ENCODE measurements at places on chromosomes 13 and 19.

- no peak overlapping the region for H3K27ac ChIP-seq
- H3K36me3 ChIP-seq, result 0 out of 2 replicates have a peak, but pooled peaks cover 3% of the 10 kb centered on the region
- H3K27me3 ChIP-seq, result no peaks in the 10 kb centered on the region
Observed at GRCh38 chr13:99315186-99315585, 8.0 kb upstream of the GPR183 start.

GRCh38 chr19:50790922-50791467 lies 780 bp downstream of the ACP4 start:
- DNase-seq, result no peak
- H3K4me1 ChIP-seq, result peaks cover 9% of the 10 kb centered on the region
- H3K27me3 ChIP-seq, result no peaks in the 10 kb centered on the region
- H3K36me3 ChIP-seq, result no peaks in the 10 kb centered on the region
- no peak overlapping the region for H3K4me3 ChIP-seq

DNA sequence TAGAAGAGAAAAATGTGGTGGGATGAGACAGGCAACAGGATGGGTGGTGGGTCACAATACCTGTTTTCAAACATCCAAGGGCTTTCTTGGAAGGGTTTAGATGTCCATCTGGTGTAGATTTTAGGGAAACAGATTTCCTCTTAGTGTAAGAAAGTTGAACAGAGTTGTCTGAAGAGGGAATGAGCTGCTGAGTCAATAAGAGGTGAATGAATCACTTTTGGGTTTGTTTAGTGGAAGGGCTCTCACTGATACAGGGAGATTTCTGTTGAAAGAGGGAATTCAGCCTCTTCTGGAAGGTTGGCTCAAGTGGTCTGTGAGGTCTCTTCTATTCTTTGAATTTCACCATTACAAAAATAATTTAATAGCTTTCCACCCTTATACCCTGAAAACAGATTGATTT lies 54.6 kb downstream of the LACC1 start:
- H3K4me1 ChIP-seq, result no peaks in the 10 kb centered on the region
- H3K36me3 ChIP-seq, result no peaks in the 10 kb centered on the region
- no peak overlapping the region for H3K27ac ChIP-seq
- no peak for DNase-seq

GRCh38 chr13:87355451-87355850 lies 315.7 kb upstream of the SLITRK5 start:
- H3K27ac ChIP-seq, result no peak overlapping the region
- H3K27me3 ChIP-seq, result no peaks in the 10 kb centered on the region
- no peak for DNase-seq
- no peaks in the 10 kb centered on the region for H3K4me1 ChIP-seq
- H3K36me3 ChIP-seq, result no peaks in the 10 kb centered on the region

GRCh38 chr19:1257475-1258162 lies 9.2 kb downstream of the MIDN start:
- no peaks in the 10 kb centered on the region for H3K27me3 ChIP-seq
- DNase-seq, result no peak
- H3K27ac ChIP-seq, result peak overlapping the region; percentile 94
- peaks cover 19% of the 10 kb centered on the region for H3K36me3 ChIP-seq
- H3K4me3 ChIP-seq, result no peak overlapping the region
- H3K4me1 ChIP-seq, result peaks cover 45% of the 10 kb centered on the region

- no peaks in the 10 kb centered on the region for H3K27me3 ChIP-seq
- 0 out of 2 replicates have a peak overlapping the region, but pooled peaks have one; percentile 39 for H3K27ac ChIP-seq
- peaks cover 3% of the 10 kb centered on the region for H3K36me3 ChIP-seq
- H3K4me3 ChIP-seq, result peak overlapping the region; percentile 23
- H3K4me1 ChIP-seq, result peaks cover 6% of the 10 kb centered on the region
Observed at GRCh38 chr13:110644892-110645521, 29.7 kb downstream of the NAXD start.

DNA sequence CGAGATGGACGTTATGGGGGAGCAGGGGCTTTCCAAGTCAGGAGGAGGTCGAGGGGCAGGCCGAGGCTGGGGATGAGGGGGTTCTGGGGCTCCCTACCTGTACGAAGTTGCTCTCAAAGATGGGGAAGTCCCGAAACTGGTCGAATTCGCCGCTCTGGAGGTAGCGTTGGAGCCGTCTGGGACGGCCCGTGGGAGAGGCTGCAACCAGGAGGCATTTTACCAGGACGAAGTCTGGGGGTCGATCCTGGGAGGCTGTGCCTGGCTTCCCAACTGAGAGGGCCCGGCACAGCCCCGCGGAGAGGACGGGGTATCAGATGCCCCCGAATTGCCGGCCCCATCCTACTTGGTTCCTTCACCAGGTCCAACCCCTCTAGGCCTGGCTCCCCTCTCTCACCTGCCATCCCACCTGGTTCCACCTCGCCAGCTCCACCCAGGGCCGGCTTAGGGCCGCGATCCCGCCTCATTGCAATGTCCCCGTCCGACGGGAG lies 527 bp upstream of the EMC10 start:
- H3K4me1 ChIP-seq, result peaks cover 10% of the 10 kb centered on the region
- H3K4me3 ChIP-seq, result peak overlapping the region; percentile 97
- DNase-seq, result no peak
- H3K27ac ChIP-seq, result no peak overlapping the region

DNA sequence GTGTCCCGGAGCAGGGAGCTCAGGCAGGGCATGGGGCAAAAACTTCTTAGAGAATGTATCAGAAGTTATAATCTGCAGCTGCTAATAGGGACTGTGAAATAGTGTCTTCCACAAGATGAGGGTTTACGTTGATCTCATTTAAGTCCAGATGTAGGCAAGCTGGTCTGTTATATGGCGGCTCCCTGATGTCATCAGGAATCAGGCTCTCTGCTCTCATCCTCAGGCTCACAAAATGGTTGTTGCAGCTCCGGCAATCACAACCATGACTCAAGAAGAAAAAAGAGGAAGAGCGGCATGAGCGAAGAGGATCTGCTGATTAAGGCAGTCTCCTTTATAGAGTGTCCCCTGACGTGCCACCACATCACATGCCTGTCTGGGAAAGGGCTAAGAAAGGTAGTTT lies 191.3 kb downstream of the KLF5 start:
- H3K36me3 ChIP-seq, result no peaks in the 10 kb centered on the region
- no peak for DNase-seq
- no peak overlapping the region for H3K4me3 ChIP-seq
- no peak overlapping the region for H3K27ac ChIP-seq

DNA sequence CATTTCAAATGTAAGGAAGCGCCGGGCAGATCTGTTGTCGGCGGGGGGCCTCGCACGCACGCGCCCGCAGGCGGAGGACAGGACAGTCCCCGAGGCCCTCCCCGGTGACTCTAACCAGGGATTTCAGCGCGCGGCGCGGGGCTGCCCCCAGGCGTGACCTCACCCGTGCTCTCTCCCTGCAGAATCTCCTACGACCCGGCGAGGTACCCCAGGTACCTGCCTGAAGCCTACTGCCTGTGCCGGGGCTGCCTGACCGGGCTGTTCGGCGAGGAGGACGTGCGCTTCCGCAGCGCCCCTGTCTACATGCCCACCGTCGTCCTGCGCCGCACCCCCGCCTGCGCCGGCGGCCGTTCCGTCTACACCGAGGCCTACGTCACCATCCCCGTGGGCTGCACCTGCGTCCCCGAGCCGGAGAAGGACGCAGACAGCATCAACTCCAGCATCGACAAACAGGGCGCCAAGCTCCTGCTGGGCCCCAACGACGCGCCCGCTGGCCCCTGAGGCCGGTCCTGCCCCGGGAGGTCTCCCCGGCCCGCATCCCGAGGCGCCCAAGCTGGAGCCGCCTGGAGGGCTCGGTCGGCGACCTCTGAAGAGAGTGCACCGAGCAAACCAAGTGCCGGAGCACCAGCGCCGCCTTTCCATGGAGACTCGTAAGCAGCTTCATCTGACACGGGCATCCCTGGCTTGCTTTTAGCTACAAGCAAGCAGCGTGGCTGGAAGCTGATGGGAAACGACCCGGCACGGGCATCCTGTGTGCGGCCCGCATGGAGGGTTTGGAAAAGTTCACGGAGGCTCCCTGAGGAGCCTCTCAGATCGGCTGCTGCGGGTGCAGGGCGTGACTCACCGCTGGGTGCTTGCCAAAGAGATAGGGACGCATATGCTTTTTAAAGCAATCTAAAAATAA lies 18.2 kb downstream of the IL17D start:
- DNase-seq, result peak; percentile 85
- no peaks in the 10 kb centered on the region for H3K4me1 ChIP-seq
- H3K27me3 ChIP-seq, result peaks cover 32% of the 10 kb centered on the region
- H3K36me3 ChIP-seq, result no peaks in the 10 kb centered on the region

DNA sequence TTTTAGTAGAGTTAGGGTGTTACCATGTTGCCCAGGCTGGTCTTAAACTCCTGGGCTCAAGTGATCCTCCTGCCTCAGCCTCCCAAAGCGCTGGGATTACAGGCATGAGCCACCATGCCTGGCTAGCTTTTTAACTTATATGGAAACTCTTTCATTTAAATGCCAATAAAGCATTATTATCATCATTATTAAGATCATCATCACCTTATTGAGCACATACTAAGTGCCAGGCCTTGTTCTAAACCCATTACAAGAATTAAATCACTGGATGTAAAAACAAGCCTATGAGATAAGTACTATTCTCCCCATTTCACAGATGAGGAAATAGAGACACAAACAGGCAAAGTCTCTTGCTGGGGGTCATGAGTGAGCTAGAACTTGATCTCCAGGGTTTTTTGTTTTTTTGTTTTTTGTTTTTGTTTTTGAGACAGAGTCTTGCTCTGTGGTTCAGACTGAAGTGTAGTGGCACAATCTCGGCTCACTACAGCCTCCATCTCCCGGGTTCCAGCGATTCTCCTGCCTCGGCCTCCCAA lies 1.3 kb downstream of the GMFG start:
- no peaks in the 10 kb centered on the region for H3K27me3 ChIP-seq
- no peak for DNase-seq

DNA sequence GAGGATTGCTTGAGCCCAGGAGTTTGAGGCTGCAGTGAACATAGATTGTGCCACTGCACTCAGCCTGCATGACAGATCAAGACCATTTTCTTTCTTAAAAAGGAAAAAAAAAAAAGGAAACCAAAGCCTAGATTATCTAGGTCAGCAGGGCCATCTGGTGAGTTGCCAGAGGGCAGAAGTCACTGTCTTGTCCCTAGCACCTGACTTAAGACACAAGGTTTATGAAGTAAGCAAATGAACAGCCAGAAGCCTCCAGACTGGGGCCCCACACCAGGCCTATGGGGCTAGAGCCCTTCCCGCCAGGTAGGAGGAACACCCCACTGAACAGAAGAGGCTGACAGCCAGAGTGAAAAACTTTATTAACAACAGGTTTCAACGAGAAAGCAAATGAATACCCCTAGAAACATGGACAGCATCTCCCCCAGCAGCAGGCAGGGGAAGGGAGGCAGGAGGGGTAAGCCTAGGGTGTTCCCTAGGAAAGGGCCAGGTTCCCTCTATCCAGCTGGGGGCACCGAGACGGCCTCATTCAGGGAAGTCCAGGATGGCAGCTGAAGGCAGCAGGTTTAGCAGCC lies 1.2 kb downstream of the WDR83 start:
- no peak overlapping the region for H3K27ac ChIP-seq
- H3K27me3 ChIP-seq, result no peaks in the 10 kb centered on the region
- no peak for DNase-seq
- H3K4me3 ChIP-seq, result peak overlapping the region; percentile 95

DNA sequence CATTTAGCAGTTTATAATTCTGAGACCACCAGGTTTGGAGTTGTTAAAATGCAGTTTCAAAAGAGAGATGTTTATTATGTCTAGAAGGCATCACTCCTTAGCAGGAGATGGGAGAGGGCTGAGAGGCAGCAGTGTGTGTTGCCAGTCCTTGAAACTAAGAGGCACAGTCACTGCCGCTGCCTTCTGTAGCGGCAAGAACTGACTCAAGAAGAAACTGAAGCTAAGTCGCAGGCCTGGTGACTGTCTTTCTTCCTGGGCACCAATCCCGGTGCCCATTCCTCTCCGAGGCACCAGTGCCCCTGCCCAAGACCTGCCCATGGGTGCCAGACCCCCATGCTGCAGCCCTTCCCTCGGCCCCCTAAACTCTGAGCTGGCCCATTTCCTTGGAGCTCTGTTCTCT lies 20.1 kb downstream of the N4BP2L1 start:
- peaks cover 17% of the 10 kb centered on the region for H3K4me1 ChIP-seq
- H3K27me3 ChIP-seq, result peaks cover 5% of the 10 kb centered on the region
- H3K4me3 ChIP-seq, result no peak overlapping the region
- H3K36me3 ChIP-seq, result no peaks in the 10 kb centered on the region

GRCh38 chr13:111174377-111175114 lies 59.4 kb downstream of the ARHGEF7 start:
- H3K4me3 ChIP-seq, result no peak overlapping the region
- DNase-seq, result no peak
- H3K36me3 ChIP-seq, result no peaks in the 10 kb centered on the region
- H3K4me1 ChIP-seq, result peaks cover 14% of the 10 kb centered on the region
- H3K27me3 ChIP-seq, result no peaks in the 10 kb centered on the region

GRCh38 chr19:30969591-30969990 lies 379.6 kb downstream of the TSHZ3 start:
- H3K4me3 ChIP-seq, result no peak overlapping the region
- no peaks in the 10 kb centered on the region for H3K4me1 ChIP-seq
- DNase-seq, result no peak
- H3K27me3 ChIP-seq, result no peaks in the 10 kb centered on the region
- no peaks in the 10 kb centered on the region for H3K36me3 ChIP-seq

- no peak for DNase-seq
- H3K4me1 ChIP-seq, result no peaks in the 10 kb centered on the region
- H3K4me3 ChIP-seq, result no peak overlapping the region
- H3K27me3 ChIP-seq, result no peaks in the 10 kb centered on the region
- H3K36me3 ChIP-seq, result no peaks in the 10 kb centered on the region
Observed at GRCh38 chr13:105184201-105184600, 1351.3 kb downstream of the EFNB2 start.

DNA sequence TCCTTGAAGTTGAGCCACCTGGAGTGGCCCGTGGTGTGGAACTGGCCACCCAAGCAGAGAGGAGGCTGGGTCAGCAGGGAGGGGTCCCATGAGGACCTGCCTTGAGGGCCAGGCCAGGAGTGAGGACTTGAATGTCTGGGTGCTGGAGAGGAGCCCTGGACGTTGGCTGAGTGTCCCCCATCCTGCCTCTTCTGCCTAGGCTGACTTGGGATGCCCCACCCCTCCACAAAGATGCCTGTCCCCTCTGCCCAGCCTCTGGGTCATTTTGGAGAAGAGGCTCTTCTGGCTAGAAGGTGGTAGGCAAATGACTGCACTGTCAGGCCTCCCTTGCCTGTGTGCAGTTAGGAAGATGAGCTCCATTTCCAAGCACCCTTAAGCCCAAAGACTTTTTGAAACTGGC lies 1.7 kb downstream of the SSBP4 start:
- peaks cover 39% of the 10 kb centered on the region for H3K27me3 ChIP-seq
- DNase-seq, result no peak
- H3K27ac ChIP-seq, result no peak overlapping the region

Measured in GM23338 (cell line).